ENCODE measurements at places on chromosomes 7 and 10. TPM values are rescaled to one million over a fixed set of nuclear protein-coding genes. Genes with fewer than 3 reads are reported as not detected.

LEP gene
- not detected for total RNA-seq

SUN3 gene
- not detected for total RNA-seq

CTAGE4 gene
- total RNA-seq, result not detected

DNA sequence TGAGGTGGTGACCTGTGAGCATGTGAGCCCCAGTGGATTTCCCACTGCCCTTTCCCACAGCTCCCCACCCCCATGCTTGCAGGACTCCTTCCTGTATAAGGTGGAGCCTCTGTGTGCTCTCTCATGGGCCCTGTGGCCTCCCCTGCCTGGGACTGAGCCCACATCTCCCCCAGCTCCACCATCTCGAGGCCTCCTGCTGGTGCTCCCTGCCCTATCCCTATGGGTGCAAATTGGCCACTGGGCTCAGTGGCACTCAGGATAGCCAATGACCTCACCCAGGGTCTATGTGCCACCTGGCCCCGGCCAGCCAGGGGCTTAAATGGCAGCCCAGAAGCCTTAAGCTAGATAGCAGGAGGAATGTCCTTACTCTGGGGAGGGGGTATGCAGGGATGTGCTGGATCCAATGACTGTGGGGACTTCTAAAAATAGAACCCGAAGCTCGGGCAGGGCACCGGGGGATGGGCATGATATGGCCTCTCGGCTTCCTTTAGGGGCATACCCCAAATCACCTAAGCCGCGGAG lies 2.0 kb downstream of the LDB3 start:
- peaks cover 9% of the 10 kb centered on the region for H3K27me3 ChIP-seq
- H3K36me3 ChIP-seq, result no peaks in the 10 kb centered on the region
- no peak overlapping the region for H3K4me3 ChIP-seq
- DNase-seq, result no peak
- H3K27ac ChIP-seq, result no peak overlapping the region

DNA sequence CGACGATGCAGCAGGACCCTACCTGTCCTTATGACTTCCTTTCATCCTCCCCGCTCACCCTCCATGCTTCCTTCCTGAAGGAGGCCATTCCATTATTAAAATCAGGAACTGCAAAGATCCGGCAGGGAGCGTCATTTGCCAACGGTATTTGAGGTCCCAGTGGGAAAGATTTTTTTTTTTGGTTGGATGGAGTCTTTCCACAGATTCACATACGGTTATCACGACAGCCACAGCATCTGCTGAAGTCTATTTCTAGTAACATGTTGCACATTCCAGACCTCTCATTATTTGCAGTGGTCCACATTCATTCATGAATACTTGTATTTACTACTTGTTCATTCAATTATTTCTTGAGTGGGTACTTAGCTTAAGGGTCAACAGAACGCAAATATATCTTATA lies 94.7 kb upstream of the LYZL2 start:
- no peak overlapping the region for H3K4me3 ChIP-seq
- no peaks in the 10 kb centered on the region for H3K27me3 ChIP-seq
- H3K27ac ChIP-seq, result no peak overlapping the region

DNA sequence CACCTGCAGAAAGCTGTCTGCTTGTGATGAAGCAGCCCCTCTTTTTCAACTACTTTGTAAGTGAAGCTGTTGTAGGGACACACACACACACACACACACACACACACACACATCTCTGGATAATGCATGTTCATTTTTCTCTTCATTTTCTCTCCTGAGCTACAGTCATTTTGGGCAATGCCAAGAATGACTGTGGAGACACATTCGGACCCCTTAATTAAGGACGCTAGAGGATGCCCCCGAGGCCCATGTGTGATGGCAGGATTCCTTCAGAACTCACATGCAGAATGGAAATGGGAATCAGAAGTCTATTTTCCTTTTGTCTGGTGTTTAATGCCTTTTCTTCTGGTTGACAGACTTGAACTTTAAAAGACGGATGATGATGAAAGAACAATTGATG lies 56.6 kb downstream of the CLRN3 start:
- no peaks in the 10 kb centered on the region for H3K4me1 ChIP-seq
- H3K36me3 ChIP-seq, result no peaks in the 10 kb centered on the region
- DNase-seq, result no peak
- H3K27me3 ChIP-seq, result no peaks in the 10 kb centered on the region
- no peak overlapping the region for H3K27ac ChIP-seq
- no peak overlapping the region for H3K4me3 ChIP-seq

GRCh38 chr10:88401671-88402347 lies 181.3 kb downstream of the RNLS start:
- peak; percentile 20 for DNase-seq
- H3K27me3 ChIP-seq, result no peaks in the 10 kb centered on the region
- H3K36me3 ChIP-seq, result no peaks in the 10 kb centered on the region
- peaks cover 8% of the 10 kb centered on the region for H3K4me1 ChIP-seq
- H3K27ac ChIP-seq, result no peak overlapping the region

DNA sequence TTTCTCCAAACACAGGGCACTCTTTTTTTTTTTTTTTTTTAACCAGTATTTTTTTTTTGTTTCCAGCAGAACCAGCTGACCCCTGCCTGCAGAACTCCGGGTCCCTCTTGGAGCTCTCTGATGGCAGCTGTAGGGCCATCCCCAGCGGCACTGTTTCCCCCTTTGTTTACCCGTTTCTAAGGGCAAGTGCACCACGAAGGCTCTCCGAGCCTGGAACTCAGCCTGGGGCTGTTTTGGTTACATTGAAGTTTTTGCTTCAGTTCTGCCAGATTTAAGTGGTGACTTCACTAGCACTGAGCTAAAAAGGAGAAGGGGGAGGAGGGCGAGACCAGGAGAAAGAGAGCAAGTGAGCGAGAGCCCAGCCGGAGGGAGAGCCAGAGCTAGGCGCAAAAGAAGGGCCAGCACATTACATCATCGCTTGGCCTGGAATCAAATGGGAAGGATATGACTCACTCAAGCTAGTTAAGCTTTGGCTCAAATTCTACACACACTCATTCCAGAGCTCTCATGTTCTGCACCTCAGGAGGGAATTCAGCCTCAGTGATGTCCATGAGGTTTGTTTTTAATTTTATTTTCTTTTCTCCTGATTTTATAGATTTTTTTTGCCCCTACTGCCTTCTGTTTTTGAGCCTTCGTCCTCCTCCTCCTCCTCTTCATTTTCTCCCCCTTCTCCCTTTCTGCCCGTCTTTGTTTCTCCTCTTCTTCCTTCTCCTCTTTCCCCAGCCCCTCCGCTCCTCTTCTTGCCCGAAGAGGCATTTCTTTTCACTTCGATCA lies 272.3 kb downstream of the TRIL start:
- no peaks in the 10 kb centered on the region for H3K36me3 ChIP-seq
- H3K4me3 ChIP-seq, result no peak overlapping the region
- H3K27ac ChIP-seq, result no peak overlapping the region
- peaks cover 5% of the 10 kb centered on the region for H3K4me1 ChIP-seq

- peaks cover 3% of the 10 kb centered on the region for H3K27me3 ChIP-seq
- no peak for DNase-seq
- no peaks in the 10 kb centered on the region for H3K4me1 ChIP-seq
- peaks cover 9% of the 10 kb centered on the region for H3K36me3 ChIP-seq
Observed at GRCh38 chr10:1632141-1632540, 105.2 kb downstream of the ADARB2 start.

DNA sequence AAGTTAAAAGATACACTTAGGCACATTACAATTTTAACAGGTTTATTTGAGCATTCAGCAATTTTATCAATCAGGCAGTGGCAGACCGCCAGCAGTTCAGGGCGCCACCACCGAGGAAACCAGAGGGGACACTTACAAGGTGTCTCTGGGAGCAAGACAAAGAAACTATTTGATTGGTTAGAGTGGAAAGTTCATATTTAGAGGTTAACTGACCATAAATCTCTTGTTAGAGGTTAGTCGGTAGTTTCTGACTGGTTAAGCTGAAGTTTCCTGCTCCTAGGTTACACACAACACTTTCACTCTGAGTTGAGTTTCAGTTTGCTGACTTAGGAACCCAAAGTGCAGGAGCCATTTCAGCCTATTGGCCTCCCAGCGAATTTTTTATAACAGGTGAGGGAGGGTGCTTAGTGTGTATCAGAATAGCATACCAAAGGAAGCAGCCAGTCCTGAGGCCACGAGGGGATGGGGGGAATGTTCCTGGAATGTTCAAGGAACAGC lies 10.8 kb upstream of the PVRIG start:
- DNase-seq, result no peak
- H3K4me1 ChIP-seq, result no peaks in the 10 kb centered on the region
- H3K27me3 ChIP-seq, result peaks cover 34% of the 10 kb centered on the region
- H3K27ac ChIP-seq, result no peak overlapping the region
- no peaks in the 10 kb centered on the region for H3K36me3 ChIP-seq
- H3K4me3 ChIP-seq, result no peak overlapping the region

DNA sequence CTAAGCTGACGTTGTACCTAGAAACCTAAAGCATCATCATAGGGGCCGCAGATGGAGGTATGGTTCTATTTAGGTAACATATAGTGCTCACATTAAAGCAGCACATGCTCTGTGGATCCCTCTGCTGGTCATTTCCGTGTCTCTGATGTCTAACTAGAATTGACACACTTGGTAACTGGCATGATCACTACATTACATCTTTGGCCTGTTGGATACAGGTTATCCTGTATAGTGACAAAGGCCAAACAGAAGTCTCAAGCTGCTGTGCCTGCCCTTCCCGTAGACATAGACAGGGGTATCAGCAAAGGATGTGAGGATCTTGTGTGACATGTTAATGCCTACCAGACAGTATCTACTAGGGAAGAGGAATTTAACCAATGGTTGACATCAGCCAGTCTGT lies 51.2 kb downstream of the KIF5B start:
- peaks cover 19% of the 10 kb centered on the region for H3K36me3 ChIP-seq
- DNase-seq, result peak; percentile 24
- no peak overlapping the region for H3K4me3 ChIP-seq
- peaks cover 6% of the 10 kb centered on the region for H3K27me3 ChIP-seq
- H3K4me1 ChIP-seq, result peaks cover 12% of the 10 kb centered on the region

DNA sequence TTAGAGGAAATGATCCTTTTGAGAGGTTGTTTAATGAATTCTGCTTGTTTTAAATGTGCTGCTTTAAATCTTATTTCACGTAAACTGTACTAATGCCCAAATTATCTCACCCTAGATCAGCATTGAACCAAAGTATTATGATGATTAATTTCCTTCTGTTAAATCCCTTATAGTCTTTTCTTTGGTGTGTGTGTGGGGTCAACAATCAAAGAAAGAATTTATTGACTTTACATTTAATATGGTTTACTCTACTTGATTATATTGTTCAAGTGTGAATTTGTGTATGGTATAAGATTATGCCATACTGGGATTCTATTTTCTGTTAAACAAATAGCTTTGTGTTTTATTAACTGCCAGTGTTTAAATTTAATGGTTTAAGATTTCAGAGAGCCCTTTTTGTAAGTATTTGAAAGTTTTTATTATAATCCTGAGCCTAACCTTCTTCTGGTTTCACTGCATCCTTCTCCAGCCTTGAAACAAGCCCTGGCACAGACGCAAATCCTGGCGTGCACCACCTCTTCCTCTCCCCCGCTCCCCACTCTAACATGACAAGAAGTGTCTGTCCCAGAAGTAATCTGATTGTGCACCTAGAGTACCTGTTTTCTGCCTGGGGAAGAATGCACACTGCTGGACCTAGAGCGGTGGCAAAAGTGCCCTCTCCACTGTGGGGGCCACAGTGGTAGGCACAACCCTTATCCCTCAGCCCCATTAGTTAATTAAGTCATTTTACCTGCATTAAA lies 70.6 kb downstream of the KAT6B start:
- H3K36me3 ChIP-seq, result peaks cover 5% of the 10 kb centered on the region
- DNase-seq, result no peak
- H3K27ac ChIP-seq, result peak overlapping the region; percentile 12

DNA sequence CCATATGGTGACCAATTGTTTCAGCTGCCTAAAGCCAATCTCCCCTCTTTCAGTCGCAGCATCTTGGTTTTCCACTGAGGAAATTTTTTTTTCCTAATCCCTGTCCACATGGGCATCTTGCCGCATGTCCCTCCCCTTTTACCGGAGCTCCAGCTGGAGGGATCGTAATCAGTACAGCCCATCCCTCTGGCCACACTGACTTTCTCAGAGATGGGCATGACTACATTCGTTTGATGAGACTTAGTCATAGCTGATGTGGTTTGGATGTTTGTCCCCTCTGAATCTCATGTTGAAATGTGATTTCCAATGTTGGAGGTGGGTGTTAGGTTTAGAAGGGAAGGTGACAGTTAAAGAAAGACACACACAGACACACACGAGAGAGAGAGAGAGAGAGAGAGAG lies 186.8 kb upstream of the CXCL12 start:
- H3K27ac ChIP-seq, result peak overlapping the region; percentile 9
- H3K4me1 ChIP-seq, result peaks cover 70% of the 10 kb centered on the region
- peak overlapping the region; percentile 3 for H3K4me3 ChIP-seq
- peaks cover 11% of the 10 kb centered on the region for H3K36me3 ChIP-seq
- no peaks in the 10 kb centered on the region for H3K27me3 ChIP-seq
- DNase-seq, result peak; percentile 38

DNA sequence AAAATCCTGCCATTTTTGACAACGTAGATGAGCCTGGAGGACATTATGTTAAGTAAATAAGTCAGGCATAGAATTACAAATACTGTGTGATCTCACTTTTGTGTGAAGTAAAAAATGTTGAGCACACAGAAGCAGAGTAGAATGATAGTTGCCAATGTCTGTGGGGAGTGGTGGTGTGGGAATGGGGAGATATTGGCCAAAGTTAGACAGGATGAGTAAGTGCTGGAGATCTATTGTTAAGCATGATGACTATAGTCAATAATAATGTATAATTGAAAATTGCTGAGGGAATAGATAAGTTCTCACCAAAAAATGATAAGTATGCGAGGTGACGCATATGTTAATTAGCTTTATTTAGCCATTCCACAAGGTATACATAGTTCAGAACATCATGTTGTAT lies 92.0 kb downstream of the GPR85 start:
- H3K27me3 ChIP-seq, result no peaks in the 10 kb centered on the region
- H3K4me1 ChIP-seq, result peaks cover 46% of the 10 kb centered on the region
- H3K27ac ChIP-seq, result peak overlapping the region; percentile 88
- H3K36me3 ChIP-seq, result peaks cover 20% of the 10 kb centered on the region
- H3K4me3 ChIP-seq, result peak overlapping the region; percentile 83
- peak; percentile 68 for DNase-seq

DNA sequence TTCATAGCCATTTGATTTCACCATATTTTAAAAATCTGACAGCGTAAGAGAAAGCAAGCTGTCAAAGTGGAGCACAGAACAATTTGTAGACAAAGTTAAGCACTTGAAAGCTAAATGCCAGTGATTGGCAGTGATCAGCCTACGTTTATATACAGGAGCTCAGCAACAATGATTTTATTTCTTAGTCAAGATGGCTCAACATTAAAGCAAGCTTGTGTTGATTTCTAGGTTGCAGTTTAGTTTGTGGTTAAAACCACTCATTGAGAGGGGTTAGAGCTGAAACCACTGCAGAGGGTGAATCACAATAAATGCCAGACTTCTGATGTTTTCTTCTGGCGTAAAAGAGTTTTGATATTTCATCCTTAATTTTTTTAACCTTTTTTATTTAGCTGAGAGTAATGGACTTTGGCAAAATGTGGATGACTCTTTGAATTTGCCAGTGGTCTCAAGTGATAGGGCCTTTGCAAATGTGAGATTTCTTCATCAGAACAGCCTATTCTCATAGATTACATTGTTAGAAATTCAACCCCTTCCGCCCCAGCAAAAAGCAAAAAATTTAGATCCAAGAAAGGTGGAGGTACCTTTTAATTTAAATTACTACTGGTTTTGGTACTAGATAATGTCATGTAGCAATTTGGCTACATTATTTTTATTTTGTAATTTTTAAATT lies 73.8 kb downstream of the SHOC2 start:
- peaks cover 33% of the 10 kb centered on the region for H3K36me3 ChIP-seq
- DNase-seq, result peak; percentile 80
- H3K27ac ChIP-seq, result peak overlapping the region; percentile 58
- peak overlapping the region; percentile 68 for H3K4me3 ChIP-seq
- H3K27me3 ChIP-seq, result no peaks in the 10 kb centered on the region

Measured in HFFc6 (cell line).